ENCODE measurements at places on chromosomes 6 and 20. TPM values are rescaled to one million over a fixed set of nuclear protein-coding genes. Genes with fewer than 3 reads are reported as not detected.

DNA sequence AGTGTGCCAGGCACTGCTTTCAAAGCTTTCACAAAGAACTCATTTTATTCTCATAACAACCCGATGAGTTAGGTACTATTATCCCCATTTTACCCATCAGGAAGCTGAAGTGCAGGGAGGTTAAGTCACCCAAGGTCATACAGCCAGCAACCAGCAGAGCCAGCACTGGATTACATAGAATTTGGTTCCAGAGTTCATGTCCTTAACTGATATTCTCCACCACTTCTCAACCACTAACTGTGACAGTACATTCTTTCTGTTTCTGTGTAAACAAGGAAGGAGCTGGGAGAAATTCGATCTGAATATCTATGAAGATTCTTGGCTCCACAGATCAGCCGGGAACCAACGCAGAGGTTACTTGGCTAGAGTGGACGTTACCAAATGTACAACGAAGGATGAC lies 98.0 kb downstream of the KIF16B start:
- no peak overlapping the region for H3K4me3 ChIP-seq
- H3K36me3 ChIP-seq, result no peaks in the 10 kb centered on the region
- no peaks in the 10 kb centered on the region for H3K27me3 ChIP-seq
- H3K4me1 ChIP-seq, result peaks cover 10% of the 10 kb centered on the region

DNA sequence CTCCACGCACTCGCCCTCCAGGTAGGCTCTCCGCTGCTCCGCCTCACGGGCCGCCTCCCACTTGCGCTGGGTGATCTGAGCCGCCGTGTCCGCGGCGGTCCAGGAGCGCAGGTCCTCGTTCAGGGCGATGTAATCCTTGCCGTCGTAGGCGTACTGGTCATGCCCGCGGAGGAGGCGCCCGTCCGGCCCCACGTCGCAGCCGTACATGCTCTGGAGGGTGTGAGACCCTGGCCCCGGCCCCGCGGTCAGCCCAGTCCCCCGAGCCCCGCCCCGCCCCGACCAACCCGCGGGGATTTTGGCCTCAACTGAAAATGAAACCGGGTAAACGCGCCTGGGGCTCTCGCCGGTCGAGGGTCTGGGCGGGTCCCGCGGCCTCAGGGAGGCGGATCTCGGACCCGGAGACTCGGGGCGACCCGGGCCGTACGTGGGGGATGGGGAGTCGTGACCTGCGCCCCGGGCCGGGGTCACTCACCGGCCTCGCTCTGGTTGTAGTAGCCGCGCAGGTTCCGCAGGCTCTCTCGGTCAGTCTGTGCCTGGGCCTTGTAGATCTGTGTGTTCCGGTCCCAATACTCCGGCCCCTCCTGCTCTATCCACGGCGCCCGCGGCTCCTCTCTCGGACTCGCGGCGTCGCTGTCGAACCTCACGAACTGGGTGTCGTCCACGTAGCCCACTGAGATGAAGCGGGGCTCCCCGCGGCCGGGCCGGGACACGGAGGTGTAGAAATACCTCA lies 598 bp downstream of the HLA-B start:
- peak overlapping the region; percentile 100 for H3K27ac ChIP-seq
- H3K36me3 ChIP-seq, result peaks cover 59% of the 10 kb centered on the region
- DNase-seq, result peak; percentile 79
- H3K4me1 ChIP-seq, result peaks cover 59% of the 10 kb centered on the region

DNA sequence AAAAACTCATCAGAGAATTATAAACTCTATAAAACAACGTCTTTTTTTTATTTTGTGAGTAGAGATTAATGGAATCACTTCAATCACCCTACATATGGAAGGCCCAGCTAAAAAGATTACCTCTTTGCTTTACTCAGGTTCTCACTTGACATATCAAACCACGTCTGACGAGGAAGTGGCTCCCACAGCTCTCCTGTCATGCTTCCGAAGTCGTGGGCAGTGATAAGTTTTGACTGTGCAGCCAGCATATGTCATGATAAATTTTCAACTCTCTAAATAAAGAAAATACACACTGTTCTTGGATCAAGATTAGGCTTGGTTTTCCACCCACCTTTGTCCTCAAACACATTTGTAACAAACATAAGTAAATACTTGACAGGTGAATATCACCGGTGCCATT lies 279.5 kb upstream of the RNF217 start:
- no peak for DNase-seq
- H3K4me3 ChIP-seq, result no peak overlapping the region
- no peaks in the 10 kb centered on the region for H3K4me1 ChIP-seq

DNA sequence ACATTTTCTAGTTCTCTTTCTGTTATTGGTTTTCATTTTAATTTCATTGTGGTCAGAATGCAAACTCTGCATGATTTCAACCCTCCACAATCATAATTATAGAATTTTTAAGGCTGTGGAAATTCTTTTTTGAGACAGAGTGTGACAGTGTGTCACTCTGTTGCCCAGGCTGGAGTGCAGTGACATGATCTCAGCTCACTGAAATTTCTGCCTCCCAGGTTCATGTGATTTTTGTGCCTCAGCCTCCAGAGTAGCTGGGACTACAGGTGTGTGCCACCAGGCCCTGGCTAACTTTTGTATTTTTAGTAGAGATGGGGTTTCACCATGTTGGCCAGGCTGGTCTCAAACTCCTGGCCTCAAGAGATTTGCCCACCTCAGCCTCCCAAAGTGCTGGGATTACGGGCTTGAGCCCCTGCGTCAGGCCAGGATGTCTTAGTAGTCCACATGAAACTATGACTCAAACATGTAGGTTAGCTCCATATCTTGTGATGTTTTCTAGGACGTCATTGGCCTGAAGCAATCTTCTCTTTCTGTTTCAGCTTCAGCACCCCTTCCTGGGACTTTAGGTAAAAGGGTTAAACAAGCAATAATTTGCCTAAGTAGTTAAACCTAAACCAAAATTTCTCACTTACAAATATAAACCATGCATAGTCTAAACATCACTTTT lies 47.4 kb upstream of the SAMD3 start:
- no peaks in the 10 kb centered on the region for H3K27me3 ChIP-seq
- H3K4me1 ChIP-seq, result no peaks in the 10 kb centered on the region
- no peak overlapping the region for H3K27ac ChIP-seq
- H3K4me3 ChIP-seq, result no peak overlapping the region
- peaks cover 4% of the 10 kb centered on the region for H3K36me3 ChIP-seq

- no peaks in the 10 kb centered on the region for H3K36me3 ChIP-seq
- no peak for DNase-seq
- no peak overlapping the region for H3K4me3 ChIP-seq
- no peaks in the 10 kb centered on the region for H3K27me3 ChIP-seq
Observed at GRCh38 chr6:141309295-141309694, 823.4 kb upstream of the GJE1 start.

DNA sequence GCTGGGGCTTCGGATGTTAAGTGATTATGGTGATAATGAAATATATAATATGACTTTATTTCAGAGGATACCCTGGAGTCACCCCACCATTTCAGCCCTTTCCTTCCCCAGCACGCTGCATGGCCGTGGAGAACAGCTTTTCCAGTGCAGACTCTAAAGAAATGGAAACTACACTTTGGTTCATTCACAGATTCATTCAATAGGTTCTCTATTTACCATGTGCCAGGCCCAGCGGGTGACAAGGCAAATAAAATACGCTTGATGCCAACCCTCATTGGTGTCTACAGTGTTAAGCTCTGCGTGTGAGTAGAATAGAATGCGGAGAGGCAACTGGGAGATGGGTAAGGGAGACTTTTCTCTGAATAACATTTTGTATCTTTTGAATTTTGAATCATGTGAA lies 89.7 kb downstream of the TCP11 start:
- H3K4me3 ChIP-seq, result no peak overlapping the region
- H3K27me3 ChIP-seq, result no peaks in the 10 kb centered on the region
- no peak overlapping the region for H3K27ac ChIP-seq
- peaks cover 6% of the 10 kb centered on the region for H3K4me1 ChIP-seq
- DNase-seq, result no peak
- no peaks in the 10 kb centered on the region for H3K36me3 ChIP-seq

DNA sequence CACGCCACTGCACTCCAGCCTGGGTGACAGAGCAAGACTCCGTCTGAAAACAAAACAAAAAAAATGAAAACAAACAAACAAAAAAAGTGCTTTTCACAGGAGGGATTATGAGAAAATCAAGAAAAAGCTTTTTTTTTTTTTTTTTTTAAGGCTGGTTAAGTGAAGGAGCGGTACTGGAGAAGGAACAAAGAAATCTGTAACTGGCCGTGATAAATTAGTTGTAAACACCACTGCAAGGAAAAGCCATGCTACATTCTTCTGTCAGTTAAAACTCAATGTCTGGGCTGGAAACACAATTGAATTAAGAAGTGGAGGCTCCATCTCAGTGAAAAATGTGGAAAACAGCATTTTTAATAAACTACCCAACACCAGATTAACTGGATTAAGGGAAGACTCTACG lies 6.3 kb upstream of the GMPR start:
- peaks cover 9% of the 10 kb centered on the region for H3K4me1 ChIP-seq
- no peak for DNase-seq

GRCh38 chr6:39251406-39251805 lies 22.1 kb upstream of the KCNK5 start:
- DNase-seq, result no peak
- no peaks in the 10 kb centered on the region for H3K36me3 ChIP-seq
- peaks cover 5% of the 10 kb centered on the region for H3K4me1 ChIP-seq
- peaks cover 21% of the 10 kb centered on the region for H3K27me3 ChIP-seq
- H3K4me3 ChIP-seq, result no peak overlapping the region
- H3K27ac ChIP-seq, result no peak overlapping the region

DNA sequence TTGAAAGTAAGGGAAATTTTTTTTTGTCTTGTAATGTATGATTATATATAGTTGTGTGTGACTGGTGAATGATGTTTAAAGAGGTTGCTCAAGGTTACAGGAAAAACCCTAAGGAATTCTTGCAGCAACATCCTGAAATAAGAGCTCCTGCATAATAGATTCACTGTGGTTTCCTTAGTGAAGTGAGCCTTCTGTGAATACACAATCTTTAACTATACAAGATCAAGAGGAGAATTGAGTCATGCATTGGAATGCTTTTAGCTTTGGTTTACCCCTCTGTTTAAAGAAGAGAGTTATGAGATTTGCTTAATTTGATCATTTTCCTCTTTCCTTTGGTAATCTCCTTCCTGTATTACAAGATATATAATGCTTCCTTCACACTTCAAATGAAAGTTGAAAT lies 141.6 kb upstream of the EYA4 start:
- DNase-seq, result no peak
- H3K36me3 ChIP-seq, result no peaks in the 10 kb centered on the region
- H3K4me1 ChIP-seq, result no peaks in the 10 kb centered on the region
- no peak overlapping the region for H3K4me3 ChIP-seq
- no peak overlapping the region for H3K27ac ChIP-seq
- H3K27me3 ChIP-seq, result no peaks in the 10 kb centered on the region

GRCh38 chr6:15252195-15252594 lies 6.3 kb downstream of the JARID2 start:
- no peaks in the 10 kb centered on the region for H3K27me3 ChIP-seq
- no peak for DNase-seq
- H3K4me1 ChIP-seq, result peaks cover 79% of the 10 kb centered on the region

- H3K27ac ChIP-seq, result no peak overlapping the region
- DNase-seq, result peak; percentile 9
- H3K36me3 ChIP-seq, result no peaks in the 10 kb centered on the region
- no peak overlapping the region for H3K4me3 ChIP-seq
Observed at GRCh38 chr6:82040405-82041221, 206.9 kb downstream of the IBTK start.

DNA sequence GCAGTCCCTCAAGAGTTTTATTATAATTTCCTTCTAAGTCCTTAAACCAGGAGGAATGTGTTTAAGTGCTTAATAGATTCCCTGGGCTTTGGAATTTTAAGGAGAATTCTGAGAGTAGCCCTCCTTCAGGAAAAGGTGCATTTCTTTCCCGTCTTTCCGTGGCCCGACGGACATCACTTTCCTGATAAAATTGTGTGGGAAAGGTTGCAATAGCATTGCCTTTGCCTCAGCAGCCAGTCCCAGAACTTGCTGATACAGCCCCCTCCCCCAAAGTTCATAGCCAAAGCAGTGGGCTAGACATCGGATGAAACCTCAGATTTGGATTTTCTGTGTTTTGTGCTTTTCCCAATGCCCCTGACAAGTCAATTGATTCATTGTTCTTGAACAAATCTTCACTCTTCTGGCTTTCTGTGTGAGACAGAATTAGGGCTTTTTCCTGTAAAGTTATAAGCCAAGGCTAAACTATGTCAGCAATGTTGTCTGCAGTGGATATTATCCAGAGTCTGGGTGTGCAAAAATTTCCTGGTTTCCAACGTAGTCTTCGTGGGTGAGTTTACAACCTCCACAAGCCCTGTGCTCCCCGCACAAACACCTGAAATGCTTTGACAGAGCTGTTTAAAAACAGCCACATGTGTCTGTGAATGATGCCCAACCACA lies 1.1 kb upstream of the SMOC2 start:
- no peak overlapping the region for H3K4me3 ChIP-seq
- H3K27ac ChIP-seq, result no peak overlapping the region
- peaks cover 45% of the 10 kb centered on the region for H3K27me3 ChIP-seq
- H3K4me1 ChIP-seq, result no peaks in the 10 kb centered on the region
- DNase-seq, result no peak

DNA sequence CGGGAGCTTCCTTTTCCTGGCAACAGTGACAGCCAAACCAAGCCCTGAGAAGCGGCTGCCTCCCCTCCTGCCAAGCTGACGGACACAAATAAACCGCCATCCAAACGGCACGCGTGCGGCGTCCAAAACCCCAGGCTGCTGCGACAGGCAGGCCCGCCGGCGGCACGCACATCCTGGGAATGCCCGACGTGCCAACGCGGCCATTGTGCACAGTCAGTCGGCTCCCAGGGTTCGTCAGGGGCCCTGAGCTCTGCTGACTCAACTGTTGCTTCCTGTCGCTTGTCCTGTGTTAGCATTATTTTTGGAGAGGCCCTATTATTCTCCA lies 6.8 kb downstream of the JAG1 start:
- H3K4me1 ChIP-seq, result peaks cover 6% of the 10 kb centered on the region
- H3K36me3 ChIP-seq, result no peaks in the 10 kb centered on the region
- DNase-seq, result no peak
- H3K27ac ChIP-seq, result no peak overlapping the region

- peaks cover 26% of the 10 kb centered on the region for H3K36me3 ChIP-seq
- H3K4me3 ChIP-seq, result no peak overlapping the region
- H3K27ac ChIP-seq, result peak overlapping the region; percentile 77
- DNase-seq, result peak; percentile 40
Observed at GRCh38 chr20:25706793-25707192, 10.1 kb upstream of the ZNF337 start.

DNA sequence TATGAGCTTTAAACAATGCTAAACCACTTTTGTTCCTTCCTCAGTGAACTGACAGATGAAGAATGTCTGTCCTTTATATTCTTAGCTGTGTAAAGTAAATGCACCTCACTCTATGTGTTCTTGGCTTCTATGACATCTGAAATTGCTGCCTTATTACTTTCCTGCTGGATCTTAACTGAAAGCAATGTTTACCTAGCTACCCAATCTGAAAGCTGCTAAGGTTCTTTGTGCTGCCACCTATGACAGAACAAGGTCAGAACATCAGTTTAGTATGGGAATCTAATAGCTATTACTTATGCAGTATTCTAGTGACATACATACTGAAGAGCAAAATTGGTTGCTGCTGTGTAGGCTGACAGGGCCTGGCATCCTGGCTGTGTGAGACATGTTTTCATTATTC lies 444.1 kb downstream of the KHDRBS2 start:
- no peaks in the 10 kb centered on the region for H3K4me1 ChIP-seq
- no peak overlapping the region for H3K27ac ChIP-seq
- no peak for DNase-seq
- no peak overlapping the region for H3K4me3 ChIP-seq
- H3K27me3 ChIP-seq, result no peaks in the 10 kb centered on the region
- no peaks in the 10 kb centered on the region for H3K36me3 ChIP-seq

Gene SLC22A2
- not detected for total RNA-seq

Gene IER3
- 30.5 TPM for total RNA-seq

Gene ZC3H12D
- 16.5 TPM for total RNA-seq

Gene SYNE1
- total RNA-seq, result 99.3 TPM

Gene SAPCD1
- total RNA-seq, result 12.0 TPM

Gene RAB44
- 0.15 TPM for total RNA-seq

Gene MMP24
- not detected for total RNA-seq
